ENCODE measurements at places on chromosomes 5 and 9. TPM values are rescaled to one million over a fixed set of nuclear protein-coding genes. Genes with fewer than 3 reads are reported as not detected.

GRCh38 chr5:118193194-118193905 is 795.0 kb downstream of the DTWD2 start:
- no peak for DNase-seq

DNA sequence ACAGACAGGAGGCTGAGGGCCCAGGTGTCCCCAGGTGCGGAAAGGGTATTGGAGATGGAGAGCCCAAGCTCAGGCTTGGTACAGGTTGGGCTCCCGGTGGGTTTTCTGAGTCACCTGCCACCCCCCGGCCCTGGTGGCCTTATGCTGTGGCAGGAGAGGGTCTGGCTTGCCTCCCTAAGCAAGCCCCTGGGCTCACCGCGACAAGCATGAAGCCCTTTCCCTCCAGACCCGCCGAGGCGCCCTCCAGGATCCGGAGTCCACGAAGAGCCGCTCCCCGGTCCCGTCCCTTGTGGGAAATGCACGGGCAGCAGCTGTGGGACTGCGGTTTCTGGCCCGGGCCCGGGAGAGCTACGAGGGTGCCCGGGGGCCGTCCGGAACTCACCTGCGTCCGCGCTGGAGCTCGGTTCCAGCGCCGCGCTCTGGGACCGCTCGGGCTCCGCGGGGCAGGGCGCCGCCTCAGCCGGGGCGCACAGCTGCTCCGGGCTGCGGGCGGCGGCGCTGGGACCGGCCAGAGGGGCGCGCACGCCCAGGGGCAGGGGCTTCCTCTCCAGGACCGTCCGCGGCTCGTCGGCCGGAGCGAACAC is 757 bp downstream of the SAPCD2 start:
- no peak for DNase-seq

DNA sequence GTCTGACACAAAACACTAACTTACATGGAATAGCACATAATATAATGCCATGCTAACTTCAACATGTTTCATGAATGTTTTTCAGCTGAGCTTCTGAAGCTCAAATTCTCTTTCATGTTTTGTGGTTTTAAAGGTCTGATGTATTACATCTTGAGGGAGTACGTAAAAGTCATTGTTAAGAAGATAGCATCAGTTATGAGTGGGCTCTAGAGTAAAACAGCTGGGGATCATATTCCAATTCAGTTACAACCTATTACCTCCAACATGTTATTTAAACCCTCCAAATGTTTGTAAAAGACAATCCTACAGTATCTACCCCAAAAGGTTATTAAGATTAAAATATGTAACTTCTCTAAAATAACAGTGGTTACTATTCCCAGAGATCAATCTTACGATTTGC is 19.2 kb downstream of the CETN3 start:
- DNase-seq: no peak

DNA sequence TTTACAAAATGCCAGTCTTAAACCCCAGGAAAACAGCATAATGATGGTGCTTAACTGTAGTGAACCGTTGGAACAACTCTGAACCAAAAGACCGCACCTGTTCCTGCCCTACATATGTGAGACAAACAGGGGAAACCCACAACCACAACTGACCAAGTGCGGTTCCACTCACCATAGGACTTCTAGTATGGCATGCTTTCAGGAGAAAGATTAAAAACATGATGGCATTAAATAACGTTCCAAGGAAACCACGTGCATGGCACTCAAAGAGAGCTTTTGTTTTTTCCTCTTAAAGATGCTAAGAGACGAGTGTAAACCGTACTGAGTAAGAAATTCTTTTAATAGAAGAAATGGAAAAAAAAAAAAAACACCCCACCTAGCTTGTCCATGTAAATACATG is 119.8 kb downstream of the SSBP2 start:
- no peak for DNase-seq

DNA sequence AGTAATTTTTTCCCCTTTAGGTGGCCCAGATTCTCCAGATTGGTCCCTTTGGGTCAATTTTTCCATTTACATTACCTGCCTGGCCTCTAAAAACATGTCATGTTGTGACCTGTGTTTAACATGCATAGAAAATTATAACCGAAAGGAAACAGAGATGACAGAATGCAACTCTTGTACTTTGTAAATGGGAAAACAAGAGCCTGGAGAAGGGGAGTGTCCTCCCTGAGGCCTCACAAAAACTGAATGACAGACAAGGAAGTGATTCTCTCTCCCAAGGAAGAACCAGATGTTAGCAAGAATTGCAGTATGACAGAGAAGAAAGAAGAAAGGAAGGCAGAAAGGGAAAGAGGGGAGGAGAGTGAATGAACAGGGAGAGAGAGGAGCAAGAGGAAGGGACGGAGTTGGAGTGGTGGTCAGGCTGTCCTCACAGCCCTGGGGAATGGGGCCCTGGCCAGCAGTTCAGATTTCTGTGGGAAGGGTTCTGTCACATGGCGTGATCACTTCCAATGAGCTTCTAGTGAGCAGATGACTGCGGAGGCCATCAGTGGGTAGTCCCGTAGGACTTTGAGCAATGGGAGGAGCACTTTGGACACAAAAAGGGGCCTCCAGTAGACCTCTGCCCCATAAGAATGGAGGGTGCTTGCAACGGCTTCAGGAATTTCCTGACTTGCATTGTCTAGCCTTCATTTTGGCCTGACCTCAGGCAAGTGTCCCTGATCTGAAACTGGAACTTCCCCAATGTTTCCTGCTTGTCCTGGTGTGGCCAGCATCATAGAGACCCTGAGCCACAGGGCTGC is 31.6 kb downstream of the ABLIM3 start:
- DNase-seq: no peak

DNA sequence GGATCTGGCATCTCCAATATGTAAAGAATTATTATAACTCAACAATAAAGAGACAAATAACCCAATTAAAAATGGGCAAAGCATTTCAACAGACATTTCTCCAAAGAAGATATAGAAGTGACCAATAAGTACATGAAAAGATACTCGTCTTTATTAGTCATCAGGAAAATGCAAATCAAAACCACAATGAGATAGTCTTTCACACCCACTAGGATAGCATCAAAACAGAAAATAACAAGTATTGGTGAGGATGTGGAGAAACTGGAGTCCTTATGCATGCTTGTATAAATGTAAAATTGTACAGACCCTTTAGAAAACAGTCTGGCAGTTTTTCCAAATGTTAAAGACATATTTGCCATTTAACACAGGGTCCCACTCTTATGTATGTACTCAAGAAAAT is 39.1 kb upstream of the ITGA1 start:
- no peak for DNase-seq

- no peak for DNase-seq
Measured at GRCh38 chr5:39459071-39459470, 34.3 kb upstream of the DAB2 start.

GRCh38 chr5:82549263-82549662 is 271.1 kb upstream of the RPS23 start:
- DNase-seq: no peak

DNA sequence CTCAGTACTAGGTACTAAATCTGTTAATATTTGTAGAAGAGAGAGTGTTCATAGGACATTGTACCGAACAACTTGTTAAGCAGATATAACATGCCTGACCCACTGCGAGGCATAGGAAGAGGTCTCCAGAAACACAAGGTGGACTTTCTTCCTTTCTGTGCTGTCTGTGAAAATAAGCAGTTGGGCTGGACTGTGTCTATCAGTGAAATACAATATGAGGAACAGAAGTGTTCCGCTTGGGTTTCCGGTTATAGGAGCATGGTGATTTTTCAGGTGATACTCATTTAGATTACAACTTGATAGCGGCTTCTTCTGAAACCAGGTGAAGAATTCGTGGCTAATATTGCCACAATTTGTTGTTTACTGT is 60.9 kb upstream of the TLR4 start:
- DNase-seq: no peak

GRCh38 chr5:154254896-154255295 is 64.4 kb downstream of the GALNT10 start:
- DNase-seq: no peak

DNA sequence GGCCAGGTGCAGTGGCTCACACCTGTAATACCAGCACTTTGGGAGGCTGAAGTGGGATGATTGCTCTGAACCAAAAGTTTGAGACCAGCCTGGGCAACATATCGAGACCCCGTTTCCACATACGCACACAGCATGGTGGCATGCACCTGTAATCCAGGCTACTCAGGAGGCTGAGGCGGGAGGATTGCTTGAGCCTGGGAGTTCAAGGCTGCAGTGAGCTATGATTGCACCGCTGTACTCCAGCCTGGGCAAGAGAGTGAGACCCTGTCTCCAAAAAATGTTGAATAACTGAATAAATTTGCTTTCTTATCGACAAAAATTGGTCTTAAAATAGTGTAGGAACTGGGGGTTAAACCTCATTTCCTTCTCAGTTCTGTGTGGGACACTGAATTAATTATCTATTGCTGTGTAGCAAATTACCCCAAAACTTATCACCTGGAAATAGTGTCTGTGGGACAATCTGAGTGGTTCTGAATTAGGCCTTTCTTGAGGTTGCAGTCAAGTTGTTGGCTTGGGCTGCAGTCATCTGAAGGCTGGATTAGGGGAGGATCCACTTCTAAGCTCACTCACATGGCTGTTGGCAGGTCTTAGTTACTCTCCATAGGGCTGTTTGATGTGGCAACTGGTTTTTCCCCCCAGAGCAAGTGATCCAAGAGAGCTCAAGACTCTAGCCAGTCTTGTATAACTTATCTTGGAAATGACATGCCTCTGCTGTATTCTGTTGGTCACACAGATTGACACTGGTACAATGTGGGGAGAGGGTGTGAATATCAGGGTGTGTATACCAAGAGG is 2.0 kb downstream of the SNX30 start:
- DNase-seq: no peak

Gene ARHGEF37
- 11.9 TPM for total RNA-seq

Gene TMC1
- total RNA-seq: 3.5 TPM

Gene LMX1B
- not detected for total RNA-seq

Gene THBS4
- 2.8 TPM for total RNA-seq
